ENCODE measurements at places on chromosomes 7 and 10.

GRCh38 chr7:12323415-12323814 is 80.2 kb downstream of the VWDE start:
- DNase-seq: peak; percentile 11

DNA sequence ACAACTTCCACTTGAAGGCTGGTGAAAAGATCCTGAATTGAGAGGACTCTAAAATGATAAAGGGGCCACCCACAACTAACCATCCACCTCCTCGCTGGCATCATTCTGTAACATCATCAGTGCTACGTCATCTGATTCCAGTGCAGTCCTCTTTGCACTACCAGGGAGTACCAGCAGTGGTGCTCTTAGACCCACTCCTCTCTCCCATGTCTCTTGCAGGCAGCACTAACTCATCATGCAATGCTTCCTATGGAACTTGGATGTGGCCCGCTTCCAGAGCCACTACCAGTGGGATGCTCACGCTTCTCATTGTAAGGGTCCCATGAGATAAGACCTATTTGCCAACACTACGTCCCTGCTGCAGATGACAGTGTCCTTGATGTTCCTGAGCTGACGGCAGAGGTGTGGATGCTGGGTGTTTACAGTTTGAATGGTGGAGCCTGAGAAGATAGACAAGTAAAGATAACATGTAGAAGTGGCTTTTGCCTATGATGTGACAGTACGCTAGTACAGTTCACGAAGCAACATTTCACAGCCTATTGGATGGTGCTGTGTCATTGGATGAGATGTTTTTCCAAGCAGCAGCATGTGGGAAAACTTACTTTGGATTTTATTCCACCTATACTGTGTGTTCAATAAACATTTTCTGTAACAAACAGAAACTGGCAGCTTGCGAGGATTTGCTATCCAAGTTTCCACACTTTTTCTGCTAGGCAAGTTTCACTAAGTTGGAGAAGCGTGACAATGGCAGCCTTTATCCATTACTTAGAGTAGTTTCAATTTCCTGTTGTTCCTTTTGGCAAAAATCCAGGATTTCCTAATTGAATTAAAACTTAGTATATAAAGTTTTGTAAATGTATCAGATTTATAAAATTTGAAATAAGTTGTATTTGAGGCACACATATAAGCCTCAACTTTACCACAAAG is 35.8 kb upstream of the COBL start:
- DNase-seq: no peak

DNA sequence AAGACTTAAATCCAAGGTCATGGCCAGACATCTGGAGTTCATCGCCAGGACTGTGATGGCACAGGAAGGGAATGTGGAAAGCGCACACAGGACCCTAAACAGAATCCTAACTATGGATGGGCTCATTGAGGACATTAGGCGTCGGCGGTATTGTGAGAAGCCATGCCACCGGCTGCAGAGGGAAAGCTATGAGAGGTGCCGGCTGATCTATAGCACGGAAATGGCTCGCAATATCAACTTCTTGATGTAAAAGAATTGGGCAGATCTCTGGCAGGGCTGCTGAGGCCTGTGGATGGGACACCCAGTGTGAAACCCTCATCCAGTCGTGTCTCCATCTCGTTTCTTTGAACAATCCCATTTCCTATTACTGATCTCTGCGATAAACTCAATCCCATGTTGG is 6.3 kb upstream of the CTBP2 start:
- DNase-seq: no peak

GRCh38 chr7:135420786-135421185 is 89.1 kb downstream of the CNOT4 start:
- peak; percentile 2 for DNase-seq

GRCh38 chr7:1460821-1461645 is 1.8 kb upstream of the MICALL2 start:
- DNase-seq: peak; percentile 23

- no peak for DNase-seq
These were observed 4.0 kb upstream of the ADIRF start for GRCh38 chr10:86964061-86964846.

DNA sequence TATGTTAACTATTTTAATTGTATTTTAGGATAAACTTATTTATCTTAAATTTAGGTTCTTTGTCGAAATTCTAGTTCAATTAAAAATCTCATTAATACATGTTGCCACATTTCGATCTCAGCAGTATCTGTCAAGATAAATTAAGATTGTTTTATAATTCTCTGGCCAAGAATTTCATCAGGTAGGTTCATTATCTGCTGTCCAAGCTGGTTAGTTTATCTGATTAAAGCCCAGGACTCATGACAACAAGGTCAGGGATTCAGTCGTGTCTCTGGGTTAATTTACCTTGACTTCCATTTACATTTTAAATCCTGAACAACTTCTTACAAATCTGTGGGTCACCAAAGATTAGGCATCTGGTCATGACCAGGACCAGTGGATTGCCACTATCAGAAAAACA is 7.6 kb downstream of the STEAP4 start:
- DNase-seq: no peak

- DNase-seq: peak; percentile 48
These were observed 34.7 kb downstream of the NET1 start for GRCh38 chr10:5447056-5447455.

DNA sequence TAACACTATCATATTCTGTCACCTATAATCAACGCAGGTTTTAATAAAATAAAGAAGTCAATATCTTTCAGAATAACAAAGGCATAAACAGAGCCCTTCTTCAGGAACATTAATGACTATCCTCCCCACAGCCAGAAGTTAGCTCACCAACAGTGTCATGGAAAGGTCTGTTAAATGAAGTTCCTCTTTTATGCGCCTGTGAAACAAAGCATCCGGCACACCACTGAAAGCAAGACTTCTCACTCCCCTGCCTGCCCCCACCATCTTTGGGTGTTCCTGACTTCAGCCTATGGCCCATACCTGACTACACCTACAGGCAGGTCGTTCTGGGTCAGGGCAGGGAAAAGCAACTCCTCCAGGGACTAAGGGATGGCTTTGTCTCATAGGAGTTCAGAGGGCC is 205.4 kb downstream of the FANK1 start:
- DNase-seq: no peak

DNA sequence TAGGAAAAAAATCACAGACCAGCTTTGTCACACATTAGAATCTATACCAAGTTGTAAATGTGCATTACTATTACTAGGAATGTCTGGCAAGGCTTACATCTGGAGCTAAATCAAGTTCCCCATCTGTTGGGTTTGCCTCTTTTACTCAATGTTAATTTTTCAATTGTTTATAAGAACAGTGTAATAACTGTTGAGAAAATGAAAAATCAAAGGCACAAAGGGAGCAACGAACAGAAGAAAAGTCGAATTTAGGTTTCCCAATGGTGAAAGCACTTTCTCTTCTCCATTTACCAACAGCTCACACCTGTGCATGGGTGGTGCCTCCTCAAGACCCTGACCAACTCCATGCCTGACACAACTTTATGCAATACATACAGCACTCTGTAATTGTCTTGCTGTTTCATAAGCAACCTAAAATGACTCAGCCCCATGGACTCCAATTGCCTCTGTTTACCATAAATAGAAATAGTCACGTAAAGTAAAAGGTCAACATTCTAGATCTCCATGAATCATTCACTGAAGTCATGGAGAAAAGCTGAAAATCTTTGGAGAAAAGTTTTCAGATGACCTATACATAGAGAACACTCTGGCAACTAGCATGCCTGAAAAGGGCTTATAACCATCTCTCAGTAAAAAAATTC is 95.5 kb upstream of the KCNIP2 start:
- peak; percentile 94 for DNase-seq

DNA sequence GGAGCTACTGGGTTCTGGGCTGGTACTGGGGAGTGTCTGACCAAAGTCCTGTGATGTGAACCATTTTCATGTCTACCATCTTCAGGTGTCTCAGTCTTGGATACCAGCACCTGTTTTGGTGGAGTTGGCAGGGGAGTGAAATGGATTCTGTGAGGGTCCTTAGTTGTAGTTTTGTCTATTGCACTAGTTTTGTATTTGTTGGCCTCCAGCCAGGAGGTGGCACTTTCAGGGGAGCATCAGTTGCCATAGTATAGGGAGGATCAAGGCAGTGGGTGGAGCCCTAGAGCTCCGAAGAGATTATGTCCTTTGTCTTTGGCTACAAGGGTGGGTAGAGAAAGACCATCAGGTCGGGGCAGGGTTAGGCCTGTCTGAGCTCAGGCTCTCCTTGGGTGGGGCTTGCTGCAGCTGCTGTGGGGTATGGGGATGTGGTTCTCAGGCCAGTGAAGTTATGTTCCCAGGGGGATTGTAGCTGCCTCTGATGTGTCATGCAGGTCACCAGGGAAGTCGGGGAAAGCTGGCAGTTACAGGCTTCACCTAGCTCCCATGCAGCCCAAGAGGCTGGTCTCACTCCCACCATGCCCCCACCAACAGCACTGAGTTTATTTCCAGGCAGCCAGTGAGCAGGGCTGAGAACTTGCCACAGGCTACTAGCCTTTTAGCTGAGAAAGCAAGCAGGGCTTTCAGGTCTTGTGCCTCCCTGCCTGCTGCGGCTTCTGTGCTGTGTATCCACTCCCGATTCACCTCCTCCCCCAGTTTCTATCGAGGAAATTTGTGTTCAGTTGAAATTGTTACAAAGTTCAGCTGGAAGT is 153.1 kb downstream of the ZNF365 start:
- no peak for DNase-seq

- no peak for DNase-seq
These were observed 73.7 kb downstream of the ITIH5 start for GRCh38 chr10:7593063-7593462.

DNA sequence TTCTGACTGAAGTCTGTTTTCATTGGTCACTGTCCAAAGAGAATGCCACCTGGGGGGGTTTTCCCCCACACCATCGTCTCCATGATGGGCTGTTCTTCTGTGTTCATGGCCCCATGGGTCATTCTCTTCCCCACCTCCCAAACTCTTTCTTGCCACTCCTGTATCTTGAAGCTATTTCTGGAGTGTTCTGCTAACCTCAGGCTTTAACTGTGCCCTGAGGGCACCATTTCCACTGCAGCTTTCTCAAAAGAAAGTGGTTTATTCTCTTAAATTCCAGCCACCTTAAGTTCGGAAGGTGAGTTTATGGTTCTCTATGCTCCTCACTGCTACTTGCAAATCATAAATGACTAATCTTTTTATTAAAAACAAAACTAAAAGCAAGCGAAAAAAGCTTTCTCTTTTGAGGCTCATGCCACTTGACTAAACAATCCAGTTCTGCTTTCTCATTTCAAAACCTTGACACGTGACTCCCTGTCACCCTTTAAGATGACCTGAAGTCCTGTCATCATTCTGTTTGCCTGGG is 7.4 kb upstream of the APBB1IP start:
- peak; percentile 65 for DNase-seq

GRCh38 chr10:13518076-13518692 is 10.6 kb downstream of the BEND7 start:
- DNase-seq: no peak

GRCh38 chr7:37923996-37924395 is 3.6 kb downstream of the EPDR1 start:
- no peak for DNase-seq

GRCh38 chr10:70312972-70313371 is 29.2 kb upstream of the NPFFR1 start:
- no peak for DNase-seq

DNA sequence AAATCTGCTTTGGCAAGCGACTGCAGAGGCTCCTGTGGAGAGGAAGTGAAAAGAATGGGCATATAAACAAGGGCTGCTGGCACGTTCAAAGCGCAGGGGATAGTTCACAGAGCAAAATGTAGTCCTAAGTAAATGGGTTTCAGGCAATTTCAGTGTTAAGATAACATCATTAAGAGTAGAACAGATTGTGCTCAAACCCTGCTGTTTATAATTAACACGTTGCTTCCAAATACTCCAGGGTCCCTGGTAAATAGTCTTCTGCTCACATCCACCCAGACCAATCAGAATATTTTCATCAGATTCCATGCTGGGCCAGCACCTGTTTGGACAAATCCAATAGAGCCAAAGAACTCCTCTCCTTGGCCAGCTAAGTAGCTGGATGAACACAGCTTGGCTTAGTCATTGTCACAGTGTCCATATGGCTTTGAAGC is 81.4 kb downstream of the ORC5 start:
- DNase-seq: no peak

- peak; percentile 14 for DNase-seq
These were observed 3.6 kb downstream of the CCNY start for GRCh38 chr10:35339942-35340341.

DNA sequence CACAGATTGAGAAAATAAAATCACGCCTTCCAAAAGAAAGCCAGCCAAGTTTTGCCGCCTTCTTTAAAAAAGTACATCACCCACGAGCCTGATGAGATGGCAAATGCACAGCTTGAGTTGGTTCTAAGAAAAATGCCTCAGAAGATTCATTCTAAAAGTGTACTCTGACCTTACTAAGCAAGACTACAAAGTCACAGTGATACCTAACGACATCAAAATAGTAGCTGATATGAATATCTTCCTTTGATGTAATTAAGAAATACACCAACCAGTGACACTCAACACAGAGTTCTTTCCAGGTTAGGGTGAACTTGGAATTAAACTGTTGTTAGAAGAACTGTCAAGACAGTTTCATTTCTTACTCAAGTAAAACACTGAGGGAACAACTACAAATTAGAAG is 78.0 kb upstream of the AMPH start:
- DNase-seq: no peak

DNA sequence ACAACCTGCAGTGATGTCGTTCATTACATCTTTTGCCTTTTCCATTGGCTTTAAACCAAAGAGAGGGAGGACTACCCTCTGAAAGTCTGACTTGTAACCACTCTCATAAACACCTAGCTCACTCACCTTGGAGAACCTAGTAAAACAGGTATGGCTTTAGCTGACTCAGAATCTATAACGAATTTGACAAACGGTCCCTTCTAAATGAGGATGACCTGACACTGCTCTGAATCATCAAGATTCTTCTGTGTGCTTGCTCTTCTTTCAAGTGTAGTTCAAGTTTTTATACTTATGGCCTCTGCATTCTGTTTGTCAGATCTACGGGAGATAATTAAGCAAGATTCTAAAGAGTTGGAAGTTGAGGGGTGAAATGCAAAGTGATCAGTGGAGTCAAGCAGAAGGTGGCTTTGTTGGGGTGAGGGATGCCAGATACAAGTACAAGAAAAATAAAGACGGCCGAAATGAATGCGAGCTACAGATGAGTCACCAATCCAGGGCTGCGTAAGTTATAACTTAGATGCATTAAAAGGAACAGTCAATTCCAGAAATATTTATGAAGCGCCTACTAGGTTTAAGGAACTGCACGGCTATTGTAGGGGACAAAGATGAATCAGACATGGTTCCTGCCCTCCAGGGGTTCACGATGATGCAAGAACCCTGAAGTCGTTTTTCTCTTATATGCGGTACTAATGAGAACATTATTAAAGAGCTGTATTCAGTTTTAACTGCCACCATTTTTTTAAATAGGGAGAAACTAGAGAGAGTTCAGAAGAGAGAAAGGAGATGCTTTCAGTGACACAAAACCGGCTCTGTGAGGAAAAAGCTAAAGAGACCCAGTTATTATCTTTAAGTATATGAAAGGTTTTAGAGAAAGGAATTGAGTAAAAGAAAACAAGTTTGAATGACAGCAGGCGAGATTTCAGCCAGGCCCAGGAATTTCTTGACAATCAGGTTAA is 6.5 kb downstream of the HIPK2 start:
- peak; percentile 95 for DNase-seq

GRCh38 chr10:119103903-119104653 is at the start of gene DENND10:
TSS of gene DENND10 (plus strand) at chr10:119104113. CDS start at chr10:119104143, 30 bp downstream.
- peak; percentile 74 for DNase-seq

- DNase-seq: no peak
These were observed 46.5 kb upstream of the IL6 start for GRCh38 chr7:22680482-22680911.

- no peak for DNase-seq
These were observed 2.3 kb upstream of the SH2B2 start for GRCh38 chr7:102284399-102284798.
